ENCODE measurements at places on chromosomes 5 and 9.
A peak's percentile ranks its signal among the peaks of the same experiment; 100 is the strongest.

DNA sequence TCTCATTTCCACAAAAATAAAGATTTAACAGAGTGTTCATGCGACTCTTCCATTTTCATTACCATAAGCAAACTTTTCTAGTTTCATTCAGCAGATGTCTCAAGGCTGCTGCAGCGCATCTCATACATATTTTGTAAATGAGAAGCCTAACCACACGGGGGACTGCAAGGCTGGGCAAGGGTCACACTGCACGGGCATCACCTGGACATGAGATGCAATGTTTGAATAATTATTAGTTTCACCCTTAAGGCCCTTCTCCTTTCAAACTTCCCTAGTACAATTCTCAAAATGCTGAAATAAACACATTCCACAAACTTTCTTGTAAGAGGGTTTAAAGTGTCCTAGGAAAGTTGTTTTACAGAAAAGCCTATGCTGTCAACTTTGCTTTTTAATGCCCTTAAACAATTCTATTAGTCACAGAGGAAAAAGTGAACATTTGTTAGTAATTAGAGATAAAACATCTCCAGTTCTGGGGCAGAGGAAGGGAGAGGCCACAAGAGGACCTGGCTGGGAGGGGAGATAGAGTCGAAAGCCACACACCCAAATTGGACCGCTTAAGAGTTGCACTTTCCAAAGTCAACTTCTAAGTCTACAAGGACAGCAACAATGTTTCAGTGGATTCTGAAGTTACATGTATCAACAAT lies 1.3 kb downstream of the DENND1A start:
- DNase-seq: peak; percentile 24

- no peak for DNase-seq
Measured at GRCh38 chr9:5292141-5292540, 12.4 kb downstream of the RLN2 start.

DNA sequence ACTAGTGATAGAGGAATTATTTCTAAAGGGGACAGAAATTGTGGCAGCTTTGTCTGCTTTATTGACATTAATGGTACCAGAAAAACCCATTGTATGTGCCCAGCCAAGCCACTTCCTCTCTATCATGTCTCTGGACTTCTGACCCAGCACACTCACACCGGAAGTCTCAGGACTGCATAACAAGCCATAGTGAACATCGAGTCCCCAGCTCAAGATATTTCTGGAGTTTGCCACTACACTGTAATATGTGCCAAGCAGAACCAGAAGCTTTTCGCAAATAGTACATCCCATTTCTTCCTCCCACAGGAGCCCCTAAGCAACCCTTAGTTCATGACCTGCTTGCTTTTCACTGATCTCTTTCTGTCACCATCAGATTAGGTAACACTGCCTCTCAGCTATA lies 187.4 kb upstream of the GHR start:
- no peak for DNase-seq

- no peak for DNase-seq
Measured at GRCh38 chr9:122251351-122251750, 13.3 kb downstream of the RBM18 start.

DNA sequence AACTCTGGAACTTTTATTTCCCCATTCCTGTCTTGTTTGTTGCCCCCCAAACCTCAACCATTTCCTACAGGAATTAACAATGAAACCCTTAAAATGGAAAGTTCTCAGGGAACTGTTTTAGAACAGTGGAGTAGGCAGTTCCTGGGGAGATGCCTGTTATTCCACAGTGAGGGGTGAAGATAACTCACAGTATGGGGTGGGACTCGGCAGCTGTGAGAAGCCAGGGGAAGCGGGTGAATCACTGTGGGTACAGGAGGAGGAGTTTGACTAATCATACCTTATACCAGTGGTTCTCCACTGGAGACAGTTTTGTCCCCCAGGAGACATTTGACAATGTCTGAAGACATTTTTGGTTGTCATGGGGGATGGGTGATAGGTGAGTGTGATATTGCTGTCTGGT lies 36.9 kb upstream of the GLRA1 start:
- no peak for DNase-seq
